ENCODE measurements at places on chromosomes 16 and 17.

DNA sequence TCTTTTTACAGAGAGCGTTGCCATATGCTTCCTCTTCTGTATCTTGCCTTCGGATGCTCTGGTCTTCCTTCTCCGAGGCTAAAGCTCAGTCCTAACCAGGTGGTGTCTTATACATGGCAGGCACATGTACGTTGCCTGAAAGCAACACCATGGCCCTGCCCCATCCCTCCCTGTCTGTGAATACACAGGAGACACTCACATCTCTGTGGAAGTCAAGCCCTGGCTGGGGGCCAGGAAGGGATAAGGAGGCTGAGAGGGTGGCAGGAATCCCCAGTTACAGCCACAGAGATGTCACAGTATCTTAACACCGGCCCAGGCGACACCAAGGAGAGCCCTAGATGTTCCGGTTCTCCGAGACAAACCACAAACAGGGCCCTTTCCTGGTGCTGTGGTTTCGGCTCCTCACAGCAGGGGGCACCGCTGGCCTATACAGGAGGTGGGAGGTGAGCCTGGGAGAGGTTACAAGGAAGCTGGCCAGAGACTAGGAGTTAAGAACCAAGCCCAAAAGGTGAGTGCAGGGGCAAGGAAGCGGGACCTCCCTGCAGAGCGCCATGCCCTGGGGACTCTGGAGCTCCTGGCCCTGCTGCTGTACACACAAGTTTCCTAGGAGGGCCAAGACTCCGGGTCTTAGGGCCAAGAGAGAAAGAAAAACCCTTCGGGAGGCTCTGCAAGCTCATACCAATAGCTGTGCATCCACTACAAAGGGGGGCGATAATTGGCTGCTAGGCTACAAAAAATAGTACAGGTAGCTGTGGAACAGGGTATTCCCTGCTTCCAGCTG lies 41.7 kb downstream of the SRL start:
- no peak for DNase-seq

GRCh38 chr16:50329446-50330189 lies 39.2 kb downstream of the BRD7 start:
- no peak for DNase-seq

DNA sequence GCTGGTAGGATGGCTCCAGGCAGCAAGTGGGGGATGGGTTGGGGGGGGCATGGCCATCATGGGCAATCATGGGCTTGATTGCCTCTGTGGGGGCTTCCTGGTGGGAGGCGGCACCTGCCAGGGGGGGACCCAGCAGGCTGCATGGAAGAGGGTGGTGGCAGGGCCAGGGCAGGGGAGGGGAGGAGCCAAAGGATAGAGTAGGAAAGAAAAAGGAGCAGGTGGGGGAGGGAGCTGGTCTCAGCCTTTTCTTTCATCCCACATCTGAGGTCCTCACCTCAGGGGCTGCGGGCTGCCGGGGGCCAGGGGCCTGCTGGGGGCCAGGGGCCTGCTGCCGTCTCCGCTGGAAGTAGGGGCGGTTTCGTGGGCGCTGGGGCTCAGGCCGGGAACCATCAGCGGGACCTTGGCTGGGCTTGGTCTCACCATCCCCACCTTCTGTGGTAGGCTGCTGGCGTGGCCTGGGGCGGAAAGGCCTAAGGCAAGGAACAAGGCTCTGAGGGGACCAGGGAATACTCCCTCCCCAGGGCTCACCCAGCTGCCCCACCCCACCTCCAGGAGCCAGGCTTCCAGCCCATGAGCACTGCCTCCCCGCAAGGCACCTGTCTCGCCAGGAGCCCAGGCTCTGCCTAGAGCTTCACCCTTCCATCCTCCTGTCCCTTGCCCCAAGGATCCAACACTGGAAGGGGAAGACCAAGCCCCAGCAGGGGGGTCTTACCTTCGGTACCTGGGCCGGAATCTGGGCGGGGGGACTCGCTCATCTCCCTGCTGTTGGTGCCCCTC lies 5.0 kb downstream of the YBX2 start:
- DNase-seq, result no peak

DNA sequence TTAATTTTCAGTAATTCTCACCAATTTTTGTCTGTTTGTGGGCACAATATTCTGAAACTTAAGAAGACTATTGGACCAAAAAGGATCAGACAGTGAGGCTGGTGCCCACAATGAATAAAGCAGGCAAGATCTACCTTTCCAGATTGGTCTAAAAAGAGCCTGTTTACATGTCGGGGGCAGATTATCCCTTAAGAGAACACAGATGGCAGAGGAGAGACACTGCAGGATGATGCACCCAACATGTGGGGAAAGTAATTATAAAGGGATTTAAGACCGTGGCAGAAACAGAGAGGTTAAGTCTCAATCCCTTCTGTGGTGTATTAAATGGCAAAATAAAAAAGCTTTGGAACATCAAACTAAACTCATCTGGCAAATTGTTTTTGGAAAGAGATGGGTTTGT lies 331.8 kb upstream of the CDH11 start:
- no peak for DNase-seq

- no peak for DNase-seq
Measured at GRCh38 chr17:80166446-80166845, 3.4 kb upstream of the CARD14 start.

- no peak for DNase-seq
Measured at GRCh38 chr17:9205520-9206409, 184.5 kb downstream of the NTN1 start.

DNA sequence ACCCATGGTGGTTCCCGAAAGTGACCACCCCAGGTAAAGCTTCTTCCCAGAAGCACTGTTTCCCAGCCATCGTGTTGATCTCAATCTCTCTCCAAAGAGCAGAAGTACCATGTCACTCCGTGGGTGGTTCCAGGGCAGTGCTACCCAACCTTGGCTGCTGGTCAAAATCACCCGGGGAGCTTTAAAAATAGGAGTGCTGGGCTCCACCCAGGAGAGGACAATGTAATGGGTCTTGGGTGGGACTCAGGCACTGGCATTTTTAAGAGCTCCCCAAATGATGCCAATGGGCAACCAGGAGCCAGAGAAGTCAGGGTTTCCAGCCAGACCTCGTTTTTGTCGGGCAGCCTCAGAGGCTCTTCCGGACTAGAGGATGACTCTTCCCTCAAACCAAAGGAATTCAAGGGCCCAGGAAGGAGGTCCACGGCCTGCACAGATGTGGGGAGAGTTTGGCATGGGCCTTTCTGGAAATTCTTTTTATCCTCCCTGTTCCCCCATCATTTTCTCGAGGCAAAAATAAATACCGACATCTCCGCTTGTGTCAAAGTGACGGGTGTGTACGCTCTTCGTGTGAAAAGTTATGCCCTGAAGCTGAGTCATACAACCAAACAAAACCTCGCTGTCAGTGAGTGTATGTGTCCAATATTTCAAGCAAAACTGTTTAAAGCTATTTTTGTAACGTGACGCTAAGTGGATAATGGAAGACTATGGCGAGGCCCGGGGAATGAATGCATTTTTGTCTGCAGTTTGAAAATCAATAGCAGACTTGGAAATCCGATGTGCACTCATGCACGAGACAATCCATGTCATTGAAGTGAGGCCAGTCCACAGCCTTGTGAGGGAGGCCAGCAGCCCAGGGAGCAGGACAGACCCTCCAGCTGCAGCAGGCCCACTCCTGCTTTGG lies 364.1 kb downstream of the FOXL1 start:
- DNase-seq, result no peak

GRCh38 chr17:65054602-65055001 lies 1.9 kb downstream of the GNA13 start:
- DNase-seq, result no peak

All from glomerular endothelial cell (primary cell).